ENCODE measurements at places on chromosomes 13 and 19.

DNA sequence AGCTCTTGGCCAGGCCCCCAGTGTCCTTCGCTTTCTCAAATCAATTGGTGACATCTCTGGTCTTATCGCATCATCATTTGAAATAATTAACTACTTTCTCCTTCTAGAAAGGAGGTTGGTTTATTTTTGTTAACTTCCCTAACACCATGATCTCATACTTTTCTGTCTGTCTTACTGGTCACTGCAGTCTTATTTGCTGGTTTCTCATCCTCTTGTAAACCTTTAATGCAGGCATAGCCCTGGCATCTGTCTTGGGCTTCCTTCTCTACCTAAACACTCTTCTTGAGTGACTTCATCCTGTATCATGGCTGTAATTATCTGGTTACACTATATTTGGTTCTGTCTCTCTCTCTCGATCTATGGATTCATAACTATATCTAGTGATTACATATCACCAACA lies 152.8 kb downstream of the CYSLTR2 start:
- no peak for DNase-seq

DNA sequence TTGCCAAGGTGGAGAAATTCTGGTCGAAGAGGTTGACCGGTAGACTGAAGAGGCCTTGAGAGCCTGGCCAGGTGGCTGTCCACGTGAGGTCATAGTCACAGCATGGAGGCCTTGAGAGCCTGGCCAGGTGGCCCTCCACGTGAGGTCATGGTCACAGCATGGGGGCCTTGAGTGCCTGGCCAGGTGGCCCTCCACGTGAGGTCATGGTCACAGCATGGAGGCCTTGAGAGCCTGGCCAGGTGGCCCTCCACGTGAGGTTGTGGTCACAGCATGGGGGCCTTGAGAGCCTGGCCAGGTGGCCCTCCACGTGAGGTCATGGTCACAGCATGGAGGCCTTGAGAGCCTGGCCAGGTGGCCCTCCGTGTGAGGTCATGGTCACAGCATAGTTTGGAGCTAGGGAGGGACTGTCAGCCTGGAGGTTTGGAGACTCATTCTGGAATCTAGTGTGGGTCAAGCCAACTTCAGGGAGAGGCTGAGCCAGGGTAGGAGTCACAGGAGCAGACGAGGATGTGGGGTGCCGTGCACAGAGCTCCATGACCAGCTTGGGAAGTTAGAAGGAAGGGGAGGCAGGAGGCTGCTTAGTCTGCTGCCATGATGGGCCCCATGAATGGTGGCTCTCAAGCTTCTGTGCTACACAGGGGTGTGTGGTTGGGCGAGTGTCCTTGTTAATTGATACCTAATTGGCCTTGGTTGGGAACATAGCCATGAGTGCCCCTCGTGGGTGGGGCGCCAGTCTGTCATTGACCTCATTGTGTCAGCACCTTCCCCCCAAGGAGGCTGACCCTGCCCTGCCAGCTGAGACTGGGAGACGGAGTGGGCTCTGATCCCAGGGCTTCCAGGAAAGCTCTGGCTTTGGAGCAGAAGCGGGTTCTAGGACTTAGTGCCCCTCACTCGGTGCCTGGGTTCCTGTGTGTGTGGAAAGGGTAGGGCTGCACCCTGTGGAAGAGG lies 4.0 kb downstream of the LENG9 start:
- DNase-seq: no peak

GRCh38 chr19:56969156-56969555 lies 128.6 kb upstream of the PEG3 start:
- DNase-seq: no peak

DNA sequence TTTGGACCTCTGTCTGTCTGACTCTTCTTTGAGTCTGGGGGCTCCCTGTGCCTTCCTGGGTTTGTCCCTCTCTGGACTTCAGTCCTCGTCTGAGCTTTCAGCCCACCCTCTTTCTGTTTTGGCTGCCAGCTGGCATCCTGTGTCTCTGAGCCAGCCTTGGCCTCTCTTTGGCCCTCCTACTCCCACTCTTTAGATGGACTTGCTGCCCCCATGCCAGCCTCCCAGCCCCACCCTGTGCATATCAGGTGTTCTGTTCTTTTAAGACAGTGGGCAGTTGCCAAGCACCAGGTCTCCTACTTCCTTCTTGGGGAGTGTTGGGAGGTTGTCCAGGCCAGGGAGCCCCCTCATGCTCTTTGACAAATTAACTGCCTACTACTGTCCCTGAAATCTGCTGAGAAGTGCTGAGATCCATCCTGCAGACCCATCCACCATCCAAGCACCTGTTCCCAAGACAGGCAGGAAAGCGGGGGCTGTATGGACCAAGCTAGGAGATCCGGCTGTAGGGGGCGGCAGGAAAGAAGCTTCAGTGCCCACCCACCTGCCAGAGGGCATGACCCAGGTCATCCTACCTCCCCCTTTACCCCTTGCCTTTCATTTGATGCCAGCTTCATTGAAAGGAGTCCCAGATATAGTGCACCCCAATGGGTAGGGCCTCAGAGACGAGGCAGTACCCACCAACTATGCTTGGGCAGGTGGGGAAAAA lies 9.6 kb downstream of the CIC start:
- DNase-seq: no peak

DNA sequence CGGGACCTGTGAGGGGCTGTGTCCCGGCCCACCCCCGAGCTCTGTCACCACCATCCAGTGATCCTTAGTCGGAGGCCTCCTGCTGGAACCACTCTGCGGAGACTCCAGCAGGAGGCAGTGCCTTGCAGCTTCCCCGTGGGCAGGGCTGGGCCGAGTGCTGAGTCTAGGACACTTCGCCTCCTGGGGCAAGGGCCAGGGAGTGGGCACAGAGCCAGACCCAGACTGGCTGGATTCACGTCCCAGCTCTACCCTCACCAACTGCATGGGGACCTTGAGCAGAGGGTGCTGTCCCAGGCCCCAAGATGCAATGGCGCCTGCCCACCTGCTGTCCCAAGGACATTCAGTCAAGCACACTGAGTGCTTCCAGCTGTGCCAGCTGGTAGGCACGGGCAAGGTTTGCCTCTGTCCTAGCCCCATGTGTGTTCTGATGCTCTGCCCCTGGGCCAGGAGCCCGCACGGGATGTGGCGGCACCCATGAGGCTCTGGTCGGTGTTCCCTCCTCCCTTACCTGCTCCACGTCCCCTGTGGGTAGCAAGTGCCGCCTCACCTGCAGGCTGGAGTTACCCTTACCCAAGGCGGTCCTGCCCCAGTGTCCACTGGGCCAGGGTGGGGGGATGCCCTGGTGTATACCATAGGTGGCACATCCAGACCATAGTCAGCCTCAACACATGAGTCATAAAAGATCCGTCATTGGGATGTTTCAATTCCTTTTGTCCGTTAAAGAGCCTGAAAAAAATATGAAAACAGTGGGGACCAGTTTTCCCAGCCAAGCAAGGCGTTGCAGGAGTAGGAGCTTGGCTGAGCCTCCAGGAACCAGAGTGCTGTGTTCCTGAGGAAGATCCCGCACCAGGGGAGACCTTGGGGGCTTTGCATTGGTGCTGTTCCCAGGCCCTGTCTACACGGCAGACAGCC lies 7.4 kb downstream of the FZR1 start:
- DNase-seq: no peak

GRCh38 chr13:69817333-69817869 lies 290.2 kb upstream of the ATXN8OS start:
- no peak for DNase-seq

DNA sequence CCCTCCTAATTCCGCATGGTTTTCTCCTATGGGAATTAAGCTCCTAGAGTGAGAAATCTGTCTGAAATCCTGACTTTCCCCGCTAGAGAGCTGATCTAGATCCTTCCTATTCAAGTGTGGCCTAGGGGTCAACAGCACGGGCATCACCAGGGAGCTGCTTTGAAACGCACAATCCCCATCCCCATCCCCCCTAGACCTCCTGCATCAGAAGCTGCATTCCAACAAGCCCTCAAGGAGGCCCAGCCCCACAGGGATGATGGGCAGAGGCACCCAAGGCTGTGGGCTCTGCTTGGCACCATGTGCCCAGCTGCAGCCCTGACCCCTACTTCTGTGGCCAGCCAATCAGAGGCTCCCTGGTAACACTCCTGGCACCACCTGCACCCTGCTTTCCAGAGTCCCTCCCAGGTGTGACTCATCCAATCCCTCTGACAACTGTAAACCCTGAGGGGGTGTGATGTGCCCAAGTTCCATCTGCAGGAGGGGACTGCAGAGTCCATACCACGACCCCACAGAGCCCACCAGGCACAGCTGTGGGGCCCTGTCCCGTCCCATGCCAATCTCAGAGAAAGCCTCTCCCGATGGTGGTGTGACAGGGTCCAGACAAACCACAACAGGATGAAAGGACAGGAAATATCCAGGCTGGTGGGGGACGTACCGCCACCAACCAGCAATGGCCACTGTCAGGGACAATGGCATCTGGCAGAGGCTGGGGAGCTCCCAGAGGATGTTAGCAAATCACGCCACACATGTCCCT lies 19.8 kb upstream of the SLC35E1 start:
- no peak for DNase-seq

- DNase-seq: no peak
These were observed 4.6 kb downstream of the TLE2 start for GRCh38 chr19:3024509-3024869.

DNA sequence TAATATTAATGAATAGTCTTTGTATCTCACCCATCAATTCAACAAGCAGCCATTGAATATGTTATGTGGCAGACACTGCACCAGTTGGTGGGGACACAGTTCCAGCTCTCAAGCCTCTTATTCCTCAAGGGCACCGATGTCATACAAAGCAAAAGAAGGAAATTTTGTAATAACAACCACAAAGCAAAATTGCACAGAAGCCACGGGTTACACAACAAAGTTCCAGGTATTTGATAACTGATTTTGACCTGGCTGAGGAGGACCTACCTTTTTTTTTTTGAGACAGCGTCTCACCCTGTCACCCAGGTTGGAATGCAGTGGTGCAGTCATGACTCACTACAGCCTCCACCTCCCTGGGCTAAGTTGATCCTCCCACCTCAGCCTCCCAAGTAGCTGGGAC lies 266.7 kb downstream of the FOXO1 start:
- no peak for DNase-seq

DNA sequence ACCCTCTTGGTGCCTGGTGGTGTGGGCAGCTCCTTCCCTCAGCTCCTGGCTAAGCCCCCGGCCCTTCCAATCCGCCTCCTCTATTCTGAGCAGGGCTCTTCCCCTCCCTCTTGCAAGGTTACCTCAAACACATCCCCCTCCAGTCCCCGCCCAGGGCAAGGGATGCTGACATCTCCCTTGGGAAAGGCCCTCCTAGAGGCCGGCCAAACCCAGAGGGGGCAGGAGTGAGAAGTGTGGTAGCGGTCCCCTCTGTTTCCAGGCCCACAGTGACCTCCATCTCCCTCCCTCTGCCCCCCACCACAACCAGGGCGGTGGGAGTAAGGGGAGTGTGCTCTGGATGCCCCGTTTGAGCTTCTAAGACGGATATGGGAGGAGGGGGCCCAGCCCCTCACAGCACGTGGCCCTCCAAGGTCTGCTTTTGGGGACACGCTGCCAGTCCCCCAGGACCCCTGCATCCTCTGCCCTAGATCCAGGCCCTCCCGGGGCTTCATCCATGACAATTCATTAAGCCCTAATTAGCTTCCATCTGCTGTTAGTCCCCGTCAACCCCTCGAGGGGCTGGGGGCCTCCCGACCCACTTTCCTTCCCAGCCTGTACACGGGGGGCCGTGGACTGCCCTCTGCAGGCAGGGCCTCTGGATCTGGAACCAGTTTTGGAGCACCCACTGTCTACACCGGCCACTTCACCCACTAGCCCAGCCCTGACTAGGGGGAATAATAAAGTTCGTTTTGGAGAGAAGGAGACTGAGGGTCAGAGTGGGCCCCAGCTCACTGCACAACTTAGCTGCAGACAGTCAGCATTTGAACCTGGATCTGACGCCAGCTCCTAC lies 2.3 kb downstream of the LINGO3 start:
- DNase-seq: no peak

GRCh38 chr19:9860407-9860806 lies 25.3 kb downstream of the PIN1 start:
- DNase-seq: no peak

- no peak for DNase-seq
These were observed 168.3 kb upstream of the TSHZ3 start for GRCh38 chr19:31517224-31518180.
